Stromal cell of bone marrow (primary cell): ENCODE measurements at places on chromosomes 16 and 17.

DNA sequence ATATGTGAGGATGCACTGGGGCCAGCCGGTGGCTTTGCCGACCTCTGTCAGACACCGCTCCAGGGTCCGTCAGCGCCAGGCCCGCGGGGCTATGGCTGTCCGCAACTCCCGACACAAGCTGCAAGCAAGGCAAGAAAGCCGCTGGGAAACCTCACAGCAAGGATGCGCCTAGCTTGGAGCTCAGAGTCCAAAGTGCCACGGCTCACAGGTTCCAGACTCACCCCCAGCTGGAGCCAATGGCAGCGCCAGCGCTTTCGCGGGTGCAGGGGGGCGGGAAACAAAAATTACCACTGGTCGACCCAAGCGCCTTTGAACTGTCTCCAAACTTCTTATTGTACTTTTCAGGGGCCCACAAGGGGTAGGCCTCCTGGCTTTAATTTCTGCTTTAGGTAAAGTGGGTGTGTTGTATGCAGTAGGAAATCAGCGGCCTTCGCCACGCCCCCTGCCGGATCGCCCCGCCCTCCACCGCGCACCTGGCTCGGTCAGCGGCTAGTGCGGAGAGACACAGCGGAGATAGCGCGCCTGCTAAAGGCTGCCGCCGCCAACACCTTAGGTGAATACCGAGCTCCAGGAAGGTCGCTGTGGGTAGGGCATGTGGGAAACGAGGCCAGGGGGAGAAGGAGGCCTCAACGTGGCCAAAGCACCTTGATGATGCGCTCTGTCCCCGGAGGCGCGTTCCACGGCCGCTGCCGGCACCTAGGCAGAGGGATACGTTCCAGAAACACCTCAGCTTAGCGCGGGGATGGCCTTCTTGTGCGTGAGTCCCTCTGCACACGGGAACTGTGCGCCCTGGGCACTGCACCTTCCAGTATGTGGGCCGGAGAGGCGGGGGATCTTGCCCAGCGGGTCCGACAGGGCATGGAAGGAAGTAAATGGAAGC is 61.0 kb upstream of the RBL2 start:
- DNase-seq = no peak

DNA sequence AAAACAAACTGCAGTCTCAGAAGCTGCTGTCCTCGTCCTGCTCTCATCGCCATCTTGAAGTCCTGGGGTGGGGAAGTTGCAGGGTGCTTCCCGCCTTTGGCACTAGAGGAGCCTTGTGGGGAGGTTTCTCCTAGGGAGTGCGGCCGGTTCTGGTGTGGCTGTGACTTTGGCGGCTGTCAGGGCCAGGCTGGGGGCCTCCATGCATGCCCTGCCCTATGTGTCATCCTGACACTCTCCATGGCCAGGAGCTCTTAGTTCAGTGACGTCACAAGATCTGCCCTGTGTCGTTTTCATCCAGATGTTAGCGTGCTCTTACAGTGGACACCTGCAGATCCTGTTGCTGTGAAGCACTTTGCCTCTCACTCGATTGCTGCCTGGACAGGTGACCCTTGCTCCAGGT is 49.6 kb downstream of the PLD6 start:
- no peak for DNase-seq

DNA sequence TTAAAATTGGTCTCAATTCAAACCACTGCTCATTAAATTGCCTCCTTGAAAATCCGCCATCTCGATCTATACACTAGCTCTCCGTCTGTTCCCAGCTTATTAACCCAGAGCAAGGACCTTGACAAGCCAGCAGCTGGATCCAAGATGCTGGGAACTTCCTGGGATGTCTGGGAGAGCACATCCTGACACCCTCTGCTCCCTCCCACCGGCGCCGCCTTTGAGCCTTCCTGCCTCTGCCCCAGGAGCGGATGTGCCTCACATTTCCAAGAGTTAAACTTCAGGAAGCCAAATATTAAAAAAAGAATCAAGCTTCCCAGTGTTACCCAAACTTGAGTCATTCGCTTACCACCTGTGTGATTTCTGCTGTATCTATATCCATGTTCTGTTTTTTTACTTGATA is 107.9 kb downstream of the HAPSTR1 start:
- no peak for DNase-seq

DNA sequence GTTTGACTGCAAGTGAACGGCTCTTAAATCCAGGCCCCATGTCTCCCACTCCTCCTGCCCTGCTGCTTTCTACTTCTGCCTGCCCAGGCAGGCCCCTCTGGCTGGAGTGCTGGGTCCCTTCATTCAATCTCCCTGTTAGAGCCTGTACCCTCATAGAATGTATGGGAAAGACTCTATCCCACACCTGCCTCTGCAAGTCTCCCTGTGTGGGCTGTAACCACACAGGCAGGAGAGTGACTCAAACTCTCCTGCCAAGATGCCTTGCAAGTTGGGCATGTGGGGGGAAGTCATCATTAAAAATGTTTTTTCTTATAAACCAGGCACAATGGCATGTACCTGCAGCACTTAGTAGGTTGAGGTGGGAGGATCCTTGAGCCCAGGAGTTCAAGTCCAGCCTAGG is 77.5 kb downstream of the PLXDC1 start:
- DNase-seq = no peak

DNA sequence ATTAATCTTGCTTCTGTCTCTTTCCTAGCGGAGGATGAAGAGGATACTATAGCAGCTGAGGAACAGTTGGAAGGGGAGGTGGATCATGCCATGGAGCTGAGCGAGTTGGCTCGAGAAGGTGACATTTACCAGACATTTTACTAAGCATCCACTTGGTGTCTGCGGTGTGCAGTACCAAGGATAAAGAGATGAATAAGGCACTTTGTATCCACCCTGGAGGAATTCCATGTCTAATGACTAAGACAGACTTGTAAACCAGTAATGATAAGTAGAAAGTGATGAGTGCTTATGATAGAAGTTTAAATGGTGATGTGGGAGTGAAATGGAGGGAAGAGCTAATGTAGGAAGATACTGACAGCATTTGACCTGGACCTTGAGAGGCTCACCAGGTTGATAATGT is 12.0 kb downstream of the SRCAP start:
- no peak for DNase-seq

- no peak for DNase-seq
Observed at GRCh38 chr17:6028294-6028693, 41.9 kb upstream of the WSCD1 start.

GRCh38 chr16:81522108-81522701 is 77.6 kb downstream of the CMIP start:
- no peak for DNase-seq

DNA sequence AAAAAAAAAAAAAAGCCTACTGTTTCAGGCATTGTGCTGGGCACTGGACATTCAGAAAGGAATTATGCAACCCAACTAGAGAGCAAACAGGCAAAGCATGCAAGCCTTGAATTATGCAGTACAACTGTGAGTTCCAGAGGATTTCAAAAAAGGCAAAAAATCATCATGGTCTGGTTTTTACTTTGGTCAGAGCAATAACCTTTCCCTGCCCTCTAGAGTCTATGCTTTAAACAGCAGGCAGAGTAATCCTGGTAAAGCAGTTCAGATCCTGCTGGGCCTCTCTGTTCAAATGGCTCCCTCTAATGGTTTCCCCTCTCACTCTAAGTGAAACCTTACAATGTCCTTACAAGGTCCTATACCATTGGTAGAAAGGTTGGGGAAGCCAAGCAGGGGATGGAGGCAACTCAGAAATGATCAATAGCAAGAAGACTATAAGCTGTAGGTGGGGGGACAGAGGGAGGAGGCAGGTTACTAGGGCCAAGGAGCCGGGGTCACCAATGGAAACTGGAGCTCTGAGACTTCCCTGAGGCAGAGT is 4.6 kb upstream of the TAF15 start:
- peak; percentile 90 for DNase-seq

GRCh38 chr17:42779936-42780850 is at the start of gene WNK4:
Gene WNK4, plus strand, starts transcription at chr17:42780610. Its CDS starts 89 bp downstream, at chr17:42780699.
- DNase-seq = no peak

DNA sequence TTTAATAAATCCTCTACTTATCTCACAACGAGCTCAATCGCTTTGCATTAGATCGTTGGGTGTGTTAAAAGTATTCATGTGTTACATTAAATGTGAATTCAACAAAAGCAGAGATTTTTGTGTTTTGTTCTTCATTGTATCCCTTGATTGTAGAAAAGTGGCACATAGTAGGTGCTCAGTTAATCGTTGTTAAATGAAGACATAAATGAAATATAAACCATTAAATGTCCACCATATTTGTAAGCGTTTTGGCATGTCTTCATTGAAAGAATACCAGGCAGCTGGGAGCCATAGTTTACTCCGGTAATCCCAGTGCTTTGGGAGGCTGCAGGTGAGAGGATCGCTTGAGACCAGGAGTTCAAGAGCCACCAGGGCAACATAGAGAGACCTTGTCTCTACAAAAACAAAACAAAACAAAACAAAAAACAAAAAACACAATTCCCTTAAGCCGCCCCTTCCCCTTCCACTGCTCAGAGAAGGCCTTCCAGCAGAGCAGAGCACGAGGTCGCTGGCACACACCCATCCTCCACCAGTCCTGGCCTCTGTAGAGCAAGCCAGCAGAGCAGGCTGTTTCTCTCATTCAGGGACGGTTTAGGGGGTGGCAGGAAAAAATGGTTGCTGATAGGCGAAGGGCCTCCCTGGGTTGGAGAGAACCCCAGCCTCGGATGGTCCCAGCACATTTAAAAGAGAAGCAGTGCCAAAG is 673 bp upstream of the CHD9 start:
- DNase-seq = no peak

DNA sequence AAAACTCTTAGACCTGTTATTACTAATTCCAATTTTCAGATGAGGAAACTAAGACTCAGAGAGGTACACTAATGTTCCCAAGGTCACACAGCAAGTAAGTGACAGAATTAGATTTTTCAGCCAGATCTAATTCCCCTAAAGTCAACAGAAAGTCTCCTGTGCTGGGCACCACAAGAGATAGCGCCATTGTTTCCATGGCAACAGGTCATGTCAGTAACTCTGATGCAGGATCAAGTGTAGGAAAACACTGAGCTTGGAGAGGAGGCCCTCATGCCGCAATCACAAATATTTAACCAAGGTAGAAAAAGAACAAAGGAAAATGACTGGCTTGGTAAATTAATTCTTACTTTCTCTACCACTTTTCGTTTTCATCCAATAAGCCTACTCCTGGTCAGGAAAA is 166.0 kb upstream of the CDH13 start:
- no peak for DNase-seq

GRCh38 chr16:85239239-85239638 is 127.0 kb upstream of the CIBAR2 start:
- DNase-seq = no peak

DNA sequence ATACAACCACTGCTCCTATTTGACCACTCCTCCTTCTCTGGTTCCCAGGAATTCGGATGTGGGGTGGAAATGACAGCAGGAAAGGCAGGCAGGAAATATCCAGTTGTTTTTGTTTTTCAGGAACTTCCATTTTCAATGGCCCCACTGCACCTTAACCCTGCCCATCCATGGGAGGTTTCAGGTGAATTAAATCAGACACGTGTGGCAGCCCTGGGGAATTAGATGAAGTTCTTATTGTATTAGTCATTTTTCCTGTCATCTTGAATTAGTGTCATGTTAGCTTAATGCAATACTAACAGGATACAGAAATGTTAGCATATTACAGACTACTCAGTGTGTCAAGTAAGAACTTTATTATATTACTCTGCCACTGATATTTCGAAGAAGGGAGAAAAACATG is 146.4 kb downstream of the CHD9NB start:
- no peak for DNase-seq

- no peak for DNase-seq
Observed at GRCh38 chr17:57512258-57512657, 232.8 kb downstream of the CCDC182 start.

DNA sequence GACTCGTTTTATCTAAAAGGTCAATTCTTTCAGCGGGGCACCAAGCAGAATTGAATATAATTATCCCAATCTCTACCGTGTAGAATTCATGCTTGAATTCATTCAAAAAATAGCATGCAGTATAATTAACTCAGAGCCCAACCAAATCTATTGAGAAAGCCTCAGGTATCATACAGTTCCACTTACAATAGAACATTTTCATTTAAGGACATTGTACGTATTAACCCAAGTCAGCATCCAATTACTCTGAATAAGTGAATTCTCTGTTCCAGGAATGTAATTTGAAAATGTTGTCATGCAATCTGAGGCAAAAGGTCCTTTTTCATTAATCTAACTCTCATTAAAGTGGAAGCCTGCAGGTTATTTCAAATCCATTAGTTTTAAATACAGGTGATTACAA is 78.5 kb downstream of the SALL1 start:
- DNase-seq = no peak

DNA sequence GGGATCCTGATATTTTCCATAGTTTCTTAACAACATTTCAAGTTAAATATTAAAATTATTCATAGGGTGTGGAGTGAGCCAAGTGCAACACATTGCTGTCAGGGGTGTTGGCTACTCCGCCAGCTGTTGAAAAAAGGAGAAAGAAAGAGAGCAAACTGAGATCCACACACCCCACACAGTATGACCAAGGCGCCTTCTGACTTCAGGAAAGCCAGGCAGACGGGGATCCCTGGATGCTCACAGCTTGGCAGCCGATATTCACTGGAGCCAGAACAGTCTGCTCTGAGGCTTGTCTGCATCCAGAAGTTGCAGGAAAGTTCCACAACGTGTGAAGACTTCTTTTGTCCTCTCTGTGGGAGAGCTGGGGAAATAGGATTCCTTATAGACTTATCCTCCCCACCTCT is 9.3 kb downstream of the CHD9NB start:
- DNase-seq = no peak

GRCh38 chr16:58284469-58284868 is 10.4 kb downstream of the PRSS54 start:
- no peak for DNase-seq

DNA sequence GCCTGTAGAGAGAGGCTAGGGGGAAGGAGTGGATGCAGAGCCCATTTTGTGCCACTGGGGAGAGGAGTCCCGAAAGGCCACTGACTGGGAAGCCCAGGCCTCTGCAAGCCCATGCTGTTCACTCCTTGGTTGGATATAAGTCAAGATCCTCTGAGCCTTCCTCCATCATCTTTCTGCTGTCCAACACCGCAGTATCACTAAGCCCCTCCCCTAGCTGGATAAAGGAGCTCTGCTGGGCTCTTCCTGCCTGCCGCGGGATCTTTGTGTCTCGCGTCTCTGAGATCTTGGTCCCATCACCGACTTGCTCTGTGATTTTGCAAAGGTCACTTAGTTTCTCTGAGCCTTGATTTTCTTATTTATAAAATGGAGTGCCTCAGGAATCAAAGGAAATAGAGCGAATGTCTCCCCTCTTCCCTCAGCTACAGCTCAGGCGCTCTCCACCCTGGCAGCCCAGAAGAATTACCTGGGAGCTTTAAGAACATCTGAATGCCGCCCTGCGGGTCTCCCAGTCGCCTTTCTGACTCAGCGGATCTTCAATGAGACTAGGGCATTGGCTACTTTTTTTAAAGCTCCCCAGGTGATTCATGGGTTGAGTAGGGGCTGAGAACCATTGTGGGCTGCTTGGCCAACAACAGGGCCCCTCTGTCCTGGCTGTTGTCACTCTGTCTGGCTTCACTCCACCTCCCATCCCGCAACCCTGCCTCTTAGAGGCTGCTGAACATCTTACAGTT is 25.2 kb upstream of the TMEM220 start:
- DNase-seq = no peak

DNA sequence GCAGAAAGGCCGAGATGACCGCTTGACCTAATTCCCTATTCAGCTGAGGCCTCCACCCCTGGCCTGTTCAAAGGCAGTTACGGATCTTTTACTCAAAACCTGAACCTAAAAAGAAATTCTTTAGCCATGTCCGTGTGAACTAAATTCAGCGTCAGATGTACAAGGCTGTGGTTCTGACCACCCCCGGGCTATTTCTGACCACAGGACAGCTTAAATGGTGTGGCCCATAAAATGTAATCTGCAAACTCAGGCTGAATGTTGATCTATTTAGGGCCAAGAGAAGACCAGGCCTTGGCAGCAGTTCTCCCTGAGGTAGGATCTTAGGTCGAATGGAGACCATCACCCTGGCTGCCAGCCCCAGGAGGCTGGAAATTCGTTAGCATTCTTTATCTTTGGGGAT is 485.5 kb downstream of the WWOX start:
- DNase-seq = no peak
